ENCODE measurements at places on chromosomes 7 and 10.

DNA sequence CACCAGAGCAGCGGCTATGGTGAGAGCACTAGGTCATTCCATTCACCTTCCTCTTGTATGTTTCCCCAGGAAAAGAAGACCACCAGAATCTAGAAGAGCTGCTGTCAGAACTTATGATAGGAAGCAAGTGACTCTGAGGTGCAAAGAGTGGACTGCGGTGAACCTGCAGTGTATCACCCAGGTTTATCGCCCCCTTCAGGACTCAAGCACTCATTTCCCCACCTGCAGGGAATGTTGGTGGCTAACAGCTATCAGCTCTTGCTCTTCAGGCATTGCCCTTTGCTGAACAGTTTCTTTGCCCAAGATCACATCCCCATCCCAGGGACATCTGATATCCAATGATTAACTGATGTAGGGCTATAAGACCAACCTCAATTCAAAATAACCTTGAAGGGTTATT, 66.3 kb upstream of the IL6 start:
- no peak for DNase-seq

DNA sequence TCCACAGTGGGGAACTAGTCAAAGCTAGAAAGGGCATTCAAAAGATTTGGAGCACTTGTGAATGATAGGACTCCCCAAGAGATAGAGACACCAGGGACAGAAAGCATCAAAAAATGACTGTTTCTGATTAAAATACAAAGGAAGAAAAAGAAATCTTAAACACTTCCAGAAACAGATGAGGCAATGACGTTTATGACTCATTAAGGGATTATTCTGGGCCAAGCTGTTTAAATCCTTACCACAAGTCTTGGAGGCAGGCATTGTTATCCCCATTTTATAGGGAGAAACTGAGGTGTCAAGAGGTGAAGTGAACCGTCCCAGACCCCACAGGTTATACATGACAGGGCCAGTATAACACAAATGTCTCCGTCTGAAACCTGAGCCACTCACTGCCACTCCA, 68.3 kb upstream of the AMPH start:
- DNase-seq, result no peak

DNA sequence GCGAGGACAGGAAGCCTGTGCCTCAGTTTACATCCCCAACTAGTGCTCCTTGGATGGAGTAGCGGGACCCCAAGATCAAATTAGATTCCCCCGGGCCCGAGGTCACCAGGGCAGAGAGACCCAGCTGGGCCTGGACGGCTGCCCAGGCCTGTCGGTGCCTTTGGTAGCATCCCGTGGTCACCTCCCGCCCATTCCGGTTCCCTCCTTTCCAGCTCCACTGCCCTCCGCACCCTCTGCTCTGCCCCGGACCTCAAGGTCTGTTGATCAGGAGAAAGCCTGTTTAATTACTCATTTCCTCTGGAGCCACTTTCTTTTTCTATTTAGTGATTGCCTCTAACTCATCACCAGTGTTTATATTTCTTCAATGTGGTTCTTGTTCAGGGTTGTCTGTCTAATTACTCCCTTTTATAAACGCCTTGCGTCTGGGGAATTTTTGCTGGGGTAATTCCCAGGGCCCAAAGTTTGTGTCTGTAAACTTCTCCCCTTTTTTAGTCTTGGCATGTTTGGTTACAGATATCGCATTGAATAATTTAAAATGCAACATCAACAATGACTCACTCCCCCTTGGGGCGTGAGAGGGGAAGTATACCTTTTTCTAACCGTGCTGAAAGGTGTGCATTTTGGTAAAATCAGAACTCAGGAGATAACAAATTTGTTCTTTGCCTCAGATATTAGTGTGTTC, 1.9 kb downstream of the FOXK1 start:
- peak; percentile 55 for DNase-seq

DNA sequence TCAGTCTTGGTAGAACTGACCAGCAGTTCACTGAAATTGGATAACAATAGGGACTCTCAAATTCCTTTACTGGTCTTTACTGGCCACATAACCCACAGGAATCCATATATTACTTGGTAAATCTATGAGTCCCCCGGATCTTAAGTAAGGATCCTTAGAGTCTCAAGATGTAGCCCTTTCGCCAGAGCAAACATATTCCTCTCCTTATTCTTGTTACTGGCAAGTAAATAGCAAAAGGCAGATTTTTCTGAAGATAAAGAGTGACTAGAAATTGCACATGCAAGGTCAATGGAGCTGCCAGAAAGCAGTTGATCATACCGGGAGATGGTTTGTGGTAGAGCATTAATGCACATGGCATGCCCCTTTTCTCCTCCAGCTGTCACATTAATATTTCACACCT, 283.0 kb downstream of the HDAC9 start:
- DNase-seq, result no peak

DNA sequence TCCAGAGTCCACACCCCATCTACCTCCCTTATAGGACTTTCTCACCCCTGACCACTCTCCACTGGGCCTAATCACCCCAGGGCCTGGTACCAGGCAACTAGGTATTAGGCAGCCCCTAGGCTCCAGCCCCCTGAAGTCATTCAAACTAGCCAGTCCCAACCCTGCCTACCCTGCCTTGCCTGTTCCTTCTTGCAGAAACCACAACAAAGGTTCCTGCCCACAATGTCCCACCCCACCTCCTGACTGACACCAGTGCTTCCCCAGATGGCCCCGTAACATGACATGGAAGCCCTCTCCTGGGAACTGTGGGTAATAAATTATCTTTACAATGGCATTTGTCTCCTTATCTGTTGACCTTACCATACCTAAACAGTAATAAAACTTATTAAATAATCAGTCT, 100.6 kb upstream of the PDE1C start:
- no peak for DNase-seq

DNA sequence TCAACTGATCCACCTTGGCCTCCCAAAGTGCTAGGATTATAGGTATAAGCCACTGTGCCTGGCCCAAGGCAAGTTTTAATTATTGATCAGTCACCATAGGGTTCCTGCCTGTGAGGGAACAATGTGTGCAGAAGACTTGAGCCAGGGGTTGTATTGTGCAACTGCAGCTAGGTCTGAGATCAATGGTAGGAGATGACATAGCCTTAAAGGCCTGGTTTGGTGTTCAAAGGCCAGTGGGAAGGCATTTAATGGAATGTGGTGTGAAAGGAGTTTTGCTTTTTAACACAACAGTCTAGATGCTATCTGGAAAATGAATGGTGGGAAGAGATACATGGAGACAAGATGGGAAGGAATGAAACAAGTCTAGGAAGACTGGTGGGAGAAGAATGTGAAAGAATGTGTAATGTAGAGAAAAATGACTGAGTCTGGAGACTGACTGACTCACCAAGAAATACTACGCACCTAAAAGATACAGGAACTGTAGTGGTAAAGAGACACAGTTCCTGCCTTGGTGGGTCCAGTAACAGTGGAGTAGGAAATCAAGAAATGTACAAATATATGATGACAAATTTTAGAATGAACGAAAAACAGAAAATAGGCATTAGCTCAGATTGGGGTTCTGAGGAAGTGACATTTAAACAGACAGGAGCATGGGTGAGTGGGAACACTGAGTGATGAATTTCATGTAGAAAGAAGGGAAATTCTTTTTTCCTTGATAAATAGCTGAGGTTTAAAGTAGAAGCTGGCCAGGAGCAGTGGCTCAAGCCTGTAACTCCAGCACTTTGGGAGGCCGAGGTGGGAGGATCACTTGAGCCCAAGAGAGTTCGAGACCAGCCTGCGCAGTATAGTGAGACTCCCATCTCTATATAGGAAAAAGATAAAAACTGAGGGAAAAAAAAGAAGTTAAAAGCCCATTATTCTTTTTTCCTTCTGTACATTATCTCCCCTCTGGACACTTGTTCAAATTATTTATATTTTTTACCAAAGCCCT, 9.4 kb downstream of the HNRNPF start:
- no peak for DNase-seq

GRCh38 chr7:44324204-44324480, 1.3 kb downstream of the CAMK2B start:
- no peak for DNase-seq

DNA sequence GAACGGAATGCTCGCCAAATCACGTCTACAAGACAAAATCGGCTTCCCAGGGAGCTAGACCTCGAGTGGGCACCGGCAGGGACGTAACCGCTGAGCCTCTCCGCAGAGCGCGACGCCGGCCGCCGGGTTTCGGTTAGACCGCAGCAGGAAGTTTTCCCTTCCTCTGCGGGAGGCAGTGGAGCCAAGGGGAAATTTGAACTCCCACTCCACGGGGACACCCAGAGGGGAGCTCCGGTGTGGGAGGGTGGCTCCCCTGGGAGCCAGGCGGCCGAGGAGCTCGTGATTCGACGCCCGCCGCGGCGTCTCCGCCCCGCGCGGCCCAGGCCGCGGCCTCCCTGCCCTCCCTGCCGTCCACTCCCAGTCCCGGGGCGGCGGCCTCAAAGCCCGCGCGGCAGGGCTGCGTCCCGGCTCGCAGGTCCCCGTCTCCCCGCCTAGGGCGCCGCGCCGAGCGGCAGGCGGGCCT, 426 bp downstream of the SYPL1 start:
- DNase-seq, result no peak

- DNase-seq, result no peak
These were observed 4.8 kb upstream of the AKR1B10 start for GRCh38 chr7:134522601-134523000.

GRCh38 chr10:93379731-93380575, 102.2 kb downstream of the MYOF start:
- DNase-seq, result peak; percentile 22

GRCh38 chr10:44931621-44932516, 20.7 kb downstream of the TMEM72 start:
- DNase-seq, result no peak

GRCh38 chr7:132520591-132521280, 55.5 kb downstream of the PLXNA4 start:
- no peak for DNase-seq

DNA sequence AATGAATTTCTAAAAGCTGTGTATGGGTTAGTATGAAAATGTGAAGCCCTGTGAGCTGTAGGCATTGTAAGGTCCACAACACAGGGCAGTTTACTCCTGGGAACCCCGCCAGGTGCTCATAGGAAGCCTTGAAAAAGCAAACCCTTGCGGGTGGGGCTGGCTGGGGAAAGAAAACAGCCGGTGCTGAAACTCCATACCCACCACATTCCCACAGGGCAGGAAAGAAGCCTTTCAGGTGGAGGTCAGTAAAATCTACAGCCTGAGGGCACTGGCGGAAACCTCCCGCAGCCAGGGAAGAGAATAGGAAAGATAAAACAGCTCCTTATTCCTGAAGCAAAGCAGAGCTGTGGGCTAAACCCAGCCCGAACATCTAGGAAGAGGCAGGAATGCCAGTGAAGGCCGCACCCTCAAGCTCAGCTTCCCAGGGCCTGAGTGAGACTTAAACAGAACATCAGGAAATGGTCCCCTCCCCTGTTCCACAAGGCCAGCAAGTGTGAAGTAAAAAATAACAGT, 34.7 kb downstream of the PODXL start:
- no peak for DNase-seq

DNA sequence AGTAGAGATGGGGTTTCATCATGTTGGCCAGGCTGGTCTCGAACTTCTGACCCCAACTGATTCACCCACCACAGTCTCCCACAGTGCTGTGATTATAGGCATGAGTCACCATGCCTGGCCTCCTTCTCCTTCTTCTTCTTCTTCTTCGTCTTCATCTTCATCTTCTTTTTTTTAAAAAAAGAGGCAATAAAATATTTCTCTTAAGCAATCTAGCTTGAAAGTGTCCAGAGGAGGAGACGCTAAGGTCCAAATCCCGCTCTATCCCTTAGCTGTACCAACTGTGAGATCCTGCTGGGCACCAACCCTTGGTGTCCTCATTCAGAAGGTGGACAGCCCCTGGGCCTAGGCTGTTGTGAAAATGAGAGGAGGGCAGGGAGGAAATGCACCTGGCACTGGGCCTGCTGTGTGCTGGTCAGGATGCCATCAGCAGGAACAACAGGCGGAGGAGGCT, 13.9 kb upstream of the PSAP start:
- DNase-seq, result no peak

DNA sequence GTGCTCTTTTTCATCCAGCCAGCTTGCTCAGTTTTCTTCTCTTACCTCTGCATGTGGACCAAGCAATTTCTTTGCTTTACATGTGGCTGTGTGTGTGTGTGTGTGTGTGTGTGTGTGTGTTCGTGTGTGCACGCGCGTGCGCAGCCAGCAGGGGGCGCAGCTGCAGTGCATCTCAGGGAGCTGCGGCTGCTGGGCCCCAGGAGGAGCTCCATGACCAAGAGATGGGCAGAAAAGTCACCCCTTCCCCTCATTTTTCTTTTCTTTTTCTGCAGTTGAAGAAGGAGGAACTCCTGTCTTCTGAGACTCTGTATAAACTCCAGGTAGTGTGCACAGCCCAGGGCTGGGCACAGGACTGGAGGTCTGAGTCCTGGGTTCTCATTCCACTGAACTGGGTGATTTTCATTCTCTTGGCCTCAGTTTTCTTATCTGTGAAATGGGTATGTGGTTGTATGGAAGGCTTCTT, 41.8 kb downstream of the BLNK start:
- peak; percentile 79 for DNase-seq

GRCh38 chr7:151724920-151725584, 151.9 kb downstream of the PRKAG2 start:
- DNase-seq, result no peak

DNA sequence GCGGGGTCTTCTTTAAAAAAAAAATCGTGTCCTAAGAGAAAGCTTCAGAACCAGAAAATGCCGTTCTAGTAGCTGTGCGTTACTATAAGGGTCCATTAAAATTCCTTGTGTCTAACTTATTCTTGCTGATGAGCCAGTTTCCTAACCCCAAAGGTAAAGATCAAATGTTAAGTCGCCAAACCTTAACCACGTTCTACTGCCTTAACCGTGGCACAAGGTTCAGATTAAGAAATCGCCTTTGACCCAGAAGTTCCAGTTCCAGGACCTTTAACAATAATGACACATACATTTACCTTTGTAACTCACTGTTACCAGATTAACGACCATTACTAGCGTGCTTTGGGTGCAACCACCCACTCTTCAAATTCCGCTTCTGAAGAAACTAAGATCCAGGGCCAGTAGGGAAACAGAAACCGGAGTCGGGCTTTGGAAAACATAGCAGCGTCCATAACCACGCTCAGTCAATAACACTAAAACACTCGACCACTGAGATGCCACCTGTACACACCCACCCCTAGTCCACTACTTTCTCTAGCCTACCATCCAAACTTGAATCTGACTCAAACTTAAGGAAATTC, 620 bp downstream of the BET1 start:
- no peak for DNase-seq

GRCh38 chr7:85593355-85593754, 406.5 kb upstream of the SEMA3D start:
- DNase-seq, result no peak
